Germinal center (tissue), 1 donor: ENCODE measurements at places on chromosomes 1 and 21.

DNA sequence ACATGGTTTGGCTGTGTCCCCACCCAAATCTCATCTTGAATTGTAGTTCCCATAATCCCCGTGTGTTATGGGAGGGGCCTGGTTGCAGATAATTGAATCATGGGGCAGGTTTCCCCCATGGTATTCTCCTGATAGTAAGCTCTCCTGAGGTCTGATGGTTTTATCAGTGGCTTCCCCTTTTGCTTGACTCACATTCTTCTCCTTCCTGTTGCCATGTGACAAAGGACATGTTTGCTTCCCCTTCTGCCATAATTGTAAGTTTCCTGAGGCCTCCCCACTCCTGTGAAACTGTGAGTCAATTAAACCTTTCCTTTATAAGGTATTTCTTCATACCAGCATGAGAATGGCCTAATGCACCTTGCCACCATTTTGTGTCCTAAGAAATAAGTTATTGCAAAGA is 415.0 kb downstream of the COL11A1 start:
- no peak for DNase-seq

- no peak for DNase-seq
These were observed 27.8 kb downstream of the FOXD2 start for GRCh38 chr1:47465605-47466004.

- DNase-seq = no peak
These were observed 126.5 kb upstream of the TNFSF4 start for GRCh38 chr1:173333581-173333980.

GRCh38 chr1:218462116-218462515 is 117.0 kb downstream of the TGFB2 start:
- DNase-seq = no peak

DNA sequence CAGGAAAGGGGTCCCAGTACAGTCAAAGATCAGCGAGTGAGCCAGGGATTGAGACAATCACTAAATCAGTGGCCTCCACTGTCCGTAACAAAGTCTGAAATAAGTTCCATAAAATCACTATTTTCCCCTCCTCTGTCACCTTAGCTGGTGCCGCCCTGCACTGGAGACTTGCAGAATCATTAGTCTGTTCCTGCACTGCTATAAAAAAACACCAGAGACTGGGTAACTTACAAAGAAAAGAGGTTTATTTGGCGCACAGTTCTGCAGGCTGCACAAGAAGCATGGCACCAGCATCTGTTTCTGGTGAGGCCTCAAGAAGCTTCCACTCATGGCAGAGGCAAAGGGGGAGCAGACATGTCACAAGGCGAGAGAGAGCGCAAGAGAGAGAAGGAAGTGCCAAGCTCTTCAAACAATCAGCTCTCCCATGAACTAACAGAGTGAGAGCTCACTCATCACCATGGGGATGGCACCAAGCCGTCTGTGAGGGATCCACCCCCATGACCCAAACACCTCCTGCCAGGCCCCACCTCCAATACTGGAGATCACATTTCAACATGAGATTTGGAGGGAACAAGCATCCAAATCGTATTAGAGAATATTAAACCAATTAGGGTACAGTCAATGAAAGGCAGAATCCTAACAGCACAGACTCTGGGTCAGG is 129.8 kb upstream of the TIAM1 start:
- DNase-seq = no peak

DNA sequence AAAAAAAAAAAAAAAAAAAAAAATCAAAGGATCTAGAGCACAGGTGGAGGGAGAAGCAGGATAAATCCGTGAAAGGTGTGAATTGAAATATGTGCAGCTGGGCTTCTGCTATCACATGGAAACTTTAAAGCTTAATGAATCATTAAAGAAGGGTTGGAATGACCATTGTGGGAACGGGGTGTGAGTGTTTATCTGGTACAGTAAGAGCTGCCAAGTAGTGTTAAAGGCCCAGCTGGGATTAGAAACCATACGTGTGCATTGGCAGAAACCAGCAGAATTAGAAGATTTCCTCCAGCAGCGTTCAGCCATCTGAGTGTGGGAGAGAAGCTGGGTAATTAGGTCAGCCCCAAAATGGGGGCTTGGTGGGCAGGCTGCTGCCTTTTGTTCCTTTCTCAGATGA is 13.5 kb downstream of the FALEC start:
- DNase-seq = no peak

DNA sequence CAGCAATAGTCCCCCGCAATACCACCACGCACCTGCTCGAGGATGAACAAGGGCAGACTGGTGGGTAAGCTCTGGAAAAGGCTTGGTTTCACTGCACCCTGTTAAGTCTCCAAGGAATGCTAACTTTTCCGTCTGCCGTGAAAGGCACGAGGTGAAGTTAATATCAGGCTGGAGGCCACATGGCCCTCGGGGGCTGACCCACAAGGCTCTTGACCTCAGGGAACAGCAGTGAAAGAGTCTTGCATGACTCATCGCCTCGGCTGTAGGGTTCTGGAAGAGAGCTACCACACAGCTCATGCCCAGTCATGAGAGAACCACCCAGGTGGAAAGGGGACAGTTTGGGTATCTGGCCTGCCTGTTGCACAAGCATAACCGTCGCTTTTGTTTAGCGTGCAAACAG is 24.7 kb downstream of the SCCPDH start:
- no peak for DNase-seq

DNA sequence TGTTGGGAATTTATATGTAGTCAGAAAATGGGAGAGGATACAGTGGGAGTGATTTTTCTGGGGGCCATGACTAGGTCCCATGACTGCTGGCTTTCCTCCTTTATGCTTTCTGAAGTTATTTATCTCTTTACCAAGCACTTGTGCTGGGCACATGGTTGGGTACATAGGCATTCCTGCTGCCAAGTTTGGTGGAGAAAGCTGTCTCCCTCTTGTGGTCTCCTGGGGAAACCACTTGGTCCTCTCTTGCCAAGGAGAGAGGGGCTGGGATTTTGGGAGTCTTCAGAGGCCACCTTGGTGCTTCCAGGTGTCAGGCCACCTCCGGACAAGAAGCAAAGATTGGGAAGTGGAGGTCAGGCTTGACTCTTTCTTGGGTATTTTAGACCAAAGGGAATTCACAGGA is 120.2 kb upstream of the KCNE2 start:
- DNase-seq = no peak

- DNase-seq = peak; percentile 47
These were observed 664 bp downstream of the FAM89A start for GRCh38 chr1:231039161-231040018.

DNA sequence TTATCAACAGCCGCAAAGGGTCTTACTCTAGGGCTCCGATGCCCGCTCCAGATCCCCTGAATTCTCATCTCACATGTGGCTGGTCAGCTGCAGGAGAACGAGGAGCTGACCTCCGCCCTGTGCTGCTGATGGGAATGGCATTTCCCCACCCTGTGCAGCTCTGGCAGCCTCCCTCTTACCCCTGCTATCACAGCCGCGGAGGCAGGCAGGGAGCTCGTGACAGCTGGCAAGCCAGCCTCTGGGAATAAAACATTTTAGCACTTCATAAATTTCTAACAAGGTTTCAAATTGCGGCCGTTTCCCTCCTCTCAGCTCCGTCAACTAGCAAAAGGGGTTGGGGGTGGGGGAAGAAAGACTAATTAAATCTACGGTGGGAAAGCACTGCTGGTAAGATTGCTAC is 81.1 kb downstream of the DSCAM start:
- DNase-seq = no peak

GRCh38 chr1:6833804-6834203 is 48.5 kb downstream of the CAMTA1 start:
- no peak for DNase-seq

GRCh38 chr1:185561629-185562028 is 172.6 kb upstream of the HMCN1 start:
- DNase-seq = no peak

GRCh38 chr1:110615548-110616130 is 9.5 kb upstream of the KCNA2 start:
- DNase-seq = peak; percentile 41

- no peak for DNase-seq
These were observed 4.1 kb downstream of the L1TD1 start for GRCh38 chr1:62198781-62199125.

- no peak for DNase-seq
These were observed 112.7 kb downstream of the VPS13D start for GRCh38 chr1:12342401-12343003.

- DNase-seq = no peak
These were observed 2.3 kb downstream of the PEF1 start for GRCh38 chr1:31642366-31642765.

GRCh38 chr21:34598931-34599400 is 15.9 kb downstream of the RCAN1 start:
- DNase-seq = no peak

DNA sequence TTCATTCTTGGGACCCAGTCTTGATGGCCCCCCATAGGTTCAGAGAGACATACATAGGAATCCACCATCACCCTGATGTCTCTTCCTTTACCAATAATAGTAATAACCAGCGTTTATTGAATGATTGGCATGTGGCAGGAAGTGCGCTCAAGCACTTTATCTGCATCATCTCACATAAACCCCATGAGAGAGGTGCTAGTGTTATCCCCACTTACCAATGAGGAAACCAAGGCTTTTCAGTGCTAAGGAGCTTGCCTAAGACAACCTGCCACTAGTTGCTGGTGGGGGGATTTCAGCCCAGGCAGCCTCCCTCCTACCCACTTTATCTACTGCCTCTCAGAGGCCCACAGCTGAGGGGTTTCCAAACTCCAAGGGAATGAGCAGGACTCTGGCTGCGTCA is 7.7 kb downstream of the LGR6 start:
- DNase-seq = no peak

DNA sequence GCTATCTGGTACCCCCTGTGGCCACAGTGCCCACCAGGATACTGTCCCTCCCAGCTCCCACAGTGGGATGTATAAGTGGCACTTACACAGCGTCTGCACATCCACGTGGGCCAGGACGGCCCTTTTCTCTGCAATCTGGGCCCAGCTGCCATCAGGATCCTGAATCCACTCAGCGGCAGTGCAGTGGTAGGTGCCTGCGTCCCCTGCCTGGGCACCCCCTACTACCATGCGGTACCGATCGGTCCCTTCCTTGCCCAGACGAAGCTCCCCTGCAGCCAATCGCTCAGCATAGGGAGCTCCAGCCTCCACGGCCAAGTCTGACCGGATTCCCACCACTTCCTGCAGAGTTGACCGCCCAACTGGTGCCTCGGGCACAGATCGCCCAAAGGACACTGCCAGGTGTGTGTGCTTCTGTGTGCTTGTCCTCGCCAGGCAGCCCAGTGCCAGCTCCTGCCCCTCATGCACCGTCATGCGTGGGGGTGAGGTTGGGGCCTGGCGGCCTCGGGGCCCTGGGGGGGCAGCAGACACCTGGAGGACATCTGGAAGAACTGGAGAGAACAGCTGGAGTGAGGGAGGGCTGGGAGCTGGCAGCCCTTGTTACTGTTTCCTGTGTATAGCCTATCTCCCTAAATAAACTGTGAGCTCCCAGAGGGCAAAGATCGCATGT is 4.7 kb downstream of the IGSF8 start:
- DNase-seq = no peak

- DNase-seq = no peak
These were observed 22.3 kb downstream of the FOXJ3 start for GRCh38 chr1:42312576-42313212.
